ENCODE measurements at places on chromosomes 6 and 20.

GRCh38 chr6:15969236-15969778 lies 159.6 kb upstream of the MYLIP start:
- no peak for DNase-seq

DNA sequence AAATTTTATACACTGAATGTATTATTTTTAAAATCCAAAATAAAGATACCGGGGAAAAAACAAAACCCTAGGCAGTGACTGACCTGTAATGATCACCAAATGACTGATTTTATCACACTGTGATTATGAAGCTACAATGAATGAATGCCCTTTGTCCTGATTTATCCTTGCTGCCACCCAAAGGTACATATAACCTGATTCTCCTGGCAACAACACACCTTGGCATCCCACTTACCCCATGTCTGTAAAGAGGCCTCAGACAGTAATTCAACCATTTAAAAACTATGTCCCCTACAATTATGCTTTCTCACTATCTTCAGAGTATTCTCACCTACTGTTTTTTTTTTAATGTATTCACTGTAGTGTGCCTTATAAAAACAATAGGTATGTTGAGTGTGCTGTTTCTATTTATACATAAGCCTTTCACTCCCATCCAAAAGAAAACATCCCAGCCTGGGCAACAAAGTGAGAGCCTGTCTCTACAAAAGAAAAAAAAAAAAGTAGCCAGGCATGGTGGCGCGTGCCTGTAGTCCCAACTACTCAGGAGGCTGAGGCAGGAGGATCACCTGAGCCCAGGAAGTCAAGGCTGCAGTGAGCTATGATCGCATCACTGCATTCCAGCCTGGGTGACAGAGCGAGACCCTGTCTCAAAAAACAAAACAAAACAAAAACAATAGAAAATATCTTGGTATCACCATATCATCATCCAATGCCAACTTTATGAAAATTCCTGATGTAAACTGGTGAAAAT lies 21.7 kb downstream of the B4GALT5 start:
- no peak for DNase-seq

GRCh38 chr6:27650620-27651370 lies 177.9 kb upstream of the ZNF184 start:
- no peak for DNase-seq

GRCh38 chr6:119602215-119603178 lies 252.9 kb upstream of the MAN1A1 start:
- DNase-seq = no peak

- no peak for DNase-seq
Measured at GRCh38 chr20:4883051-4883450, 118.3 kb downstream of the SLC23A2 start.

DNA sequence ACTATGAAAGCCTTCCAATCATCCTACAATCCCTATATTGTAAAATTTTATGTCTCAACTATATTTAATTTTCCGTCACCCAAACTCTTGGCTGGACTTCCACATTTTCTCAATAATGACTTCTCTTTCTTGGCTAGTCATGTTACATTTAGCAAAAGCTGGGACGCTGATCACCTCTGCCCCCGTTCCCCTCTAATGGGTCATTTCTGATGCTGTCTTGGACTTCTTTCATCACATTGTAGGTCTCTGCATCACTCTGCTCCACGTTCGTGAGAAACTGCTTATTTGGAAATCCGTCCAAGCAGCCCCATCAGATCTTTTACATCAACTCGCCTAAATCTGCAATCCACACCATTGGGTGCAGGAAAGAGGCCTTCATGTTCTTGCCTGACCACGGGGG lies 203.8 kb downstream of the MYLK4 start:
- DNase-seq = no peak

DNA sequence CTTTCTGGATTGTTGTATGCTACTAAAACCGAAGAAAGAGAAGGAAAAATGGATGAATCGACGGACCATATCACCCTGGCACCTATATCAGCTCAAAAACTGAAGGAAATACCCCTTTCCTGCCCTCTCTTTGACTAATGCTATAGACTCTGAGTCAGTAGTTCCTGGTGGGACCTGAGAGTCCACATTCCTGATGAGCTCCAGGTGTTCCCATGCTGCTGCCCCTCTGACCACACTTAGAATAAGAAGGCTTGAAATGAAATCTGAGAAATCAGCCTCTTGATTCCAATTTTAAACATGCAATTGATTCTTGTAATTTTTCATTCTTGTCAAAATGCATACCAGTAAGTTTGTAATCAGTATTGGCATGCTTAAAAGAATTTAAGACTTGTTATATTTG lies 75.2 kb downstream of the PRL start:
- no peak for DNase-seq

- no peak for DNase-seq
Measured at GRCh38 chr20:62161347-62161746, 17.8 kb downstream of the SS18L1 start.

GRCh38 chr6:19602434-19603013 lies 234.6 kb upstream of the ID4 start:
- no peak for DNase-seq

- DNase-seq = no peak
Measured at GRCh38 chr6:143598466-143599080, 79.2 kb upstream of the PHACTR2 start.

DNA sequence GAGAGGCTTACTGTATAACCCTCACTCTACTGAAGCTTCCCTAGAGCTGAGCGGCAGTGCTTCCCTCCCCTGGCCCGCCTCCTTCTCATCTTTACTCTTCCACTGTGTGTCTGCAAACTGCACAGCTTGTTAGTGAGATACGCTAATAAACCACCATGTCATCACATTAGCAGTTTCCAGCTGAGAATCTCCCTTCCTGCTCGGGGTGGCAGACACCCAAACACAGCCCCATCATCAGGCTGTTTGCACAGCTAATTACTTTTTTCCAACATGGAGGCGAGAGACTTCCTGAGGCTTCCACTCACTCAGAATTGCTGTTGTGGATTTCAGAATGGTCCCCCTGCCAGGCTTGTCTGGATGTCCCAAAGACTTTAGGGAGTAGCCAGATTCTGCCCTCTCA lies 444.9 kb upstream of the SULF2 start:
- DNase-seq = no peak

DNA sequence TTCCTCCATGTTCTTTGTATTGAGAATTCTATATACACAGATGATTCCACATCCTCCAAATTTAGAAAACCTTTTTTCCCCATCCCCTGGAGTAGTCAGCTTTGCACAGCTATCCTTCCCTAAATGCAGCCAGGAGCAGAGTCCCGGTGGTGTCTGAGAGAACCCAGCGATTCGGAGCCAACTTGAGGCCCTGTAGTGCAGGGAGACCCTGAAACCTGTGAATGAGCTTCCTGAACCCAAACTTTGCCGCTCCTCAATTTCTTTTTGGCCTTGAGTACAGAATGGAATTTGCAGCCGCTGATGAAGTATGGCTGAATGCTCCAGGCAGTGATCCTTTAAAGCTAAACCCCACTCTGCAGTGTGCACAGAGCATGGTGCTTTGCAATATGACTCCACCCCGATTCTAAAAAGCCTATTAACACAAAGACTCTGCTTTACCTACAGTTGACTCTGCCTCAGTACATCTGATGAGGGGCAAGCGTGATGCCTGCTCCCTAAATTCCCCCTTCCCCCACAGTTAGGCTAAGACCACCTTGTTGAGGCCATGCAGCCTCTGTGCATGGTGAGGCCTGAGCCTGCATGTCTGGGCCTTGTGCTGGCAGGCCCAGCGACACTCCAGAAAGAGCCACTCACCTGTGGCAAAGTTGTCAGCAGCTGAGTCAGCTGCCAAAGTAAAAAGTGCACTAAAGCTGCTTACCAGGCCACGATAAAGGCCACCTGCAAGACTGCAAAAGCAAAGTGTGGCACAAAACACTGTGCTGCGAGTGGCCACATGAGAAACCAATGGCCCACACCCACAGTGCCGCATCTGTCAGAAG lies 82.1 kb downstream of the PLEKHG1 start:
- no peak for DNase-seq

DNA sequence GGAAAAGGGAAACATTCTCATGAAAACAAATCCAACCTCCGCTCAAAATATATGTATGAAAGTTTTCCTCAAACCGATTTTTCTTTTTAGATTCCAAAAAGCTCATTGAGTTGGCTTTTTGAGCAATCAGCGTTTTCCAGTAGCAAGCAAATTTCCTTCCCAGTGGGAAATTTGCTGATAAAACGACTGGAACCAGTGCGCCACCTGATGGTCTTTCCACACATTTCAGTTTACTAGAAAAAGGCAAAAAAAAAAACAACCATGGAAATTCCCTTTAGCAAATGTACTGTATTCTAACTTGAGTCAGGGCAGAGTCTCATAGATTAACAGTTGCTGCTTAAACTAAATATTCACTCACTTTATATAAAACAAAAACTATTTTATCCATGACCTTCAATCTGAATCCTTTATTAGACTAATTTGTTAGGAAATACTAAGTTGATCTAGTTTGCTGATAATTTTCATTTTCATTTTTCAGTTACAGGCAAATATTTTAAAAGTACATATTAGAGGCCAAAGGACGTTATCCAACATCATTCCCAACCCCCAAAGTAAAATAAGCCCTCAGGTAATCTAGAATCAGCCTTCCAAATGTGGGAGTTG lies 271.5 kb downstream of the FOXA2 start:
- DNase-seq = no peak

DNA sequence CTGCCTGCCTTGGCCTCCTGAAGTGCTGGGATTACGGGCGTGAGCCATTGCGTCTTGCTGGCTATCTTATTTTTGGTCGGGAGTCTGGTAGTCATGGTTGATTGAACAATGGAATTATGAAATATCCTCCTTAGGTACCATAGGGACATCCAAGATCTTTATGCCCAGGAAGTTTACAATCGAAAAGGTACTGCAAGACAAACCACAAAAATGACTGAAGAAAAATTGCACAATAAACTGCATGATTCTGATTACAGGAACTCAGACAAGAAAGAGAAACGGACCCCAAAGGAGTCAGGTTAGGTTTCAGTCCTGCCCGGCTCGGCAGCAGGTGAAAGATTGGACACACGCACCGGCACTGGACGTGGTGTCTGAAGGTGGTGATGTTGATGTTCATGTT lies 5.3 kb downstream of the SLC26A8 start:
- DNase-seq = no peak

DNA sequence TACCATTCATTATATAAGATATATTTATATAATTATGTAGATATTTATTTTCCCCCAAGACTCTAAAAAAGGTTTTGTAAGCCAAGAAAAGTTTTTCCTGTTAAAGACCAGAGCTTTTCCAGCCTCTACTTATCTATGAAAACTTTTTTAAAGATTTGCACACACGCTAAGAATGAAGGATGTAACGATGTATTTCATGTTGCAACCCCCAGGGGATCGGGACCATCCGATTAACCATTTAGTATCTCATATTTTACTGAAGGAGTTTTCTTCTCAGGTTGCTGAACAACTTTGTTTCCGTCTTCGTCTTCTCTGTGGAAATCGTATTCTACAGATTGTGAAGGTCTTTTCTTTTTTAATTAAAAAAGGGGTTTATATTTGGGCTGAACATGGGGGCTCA lies 70.0 kb upstream of the SASH1 start:
- DNase-seq = no peak

GRCh38 chr20:47411161-47411560 lies 54.7 kb upstream of the ZMYND8 start:
- DNase-seq = no peak

Measured in activated naive CD4-positive, alpha-beta T cell (primary cell).